NCI-H460 (cell line): ENCODE measurements at places on chromosomes 4 and X.

DNA sequence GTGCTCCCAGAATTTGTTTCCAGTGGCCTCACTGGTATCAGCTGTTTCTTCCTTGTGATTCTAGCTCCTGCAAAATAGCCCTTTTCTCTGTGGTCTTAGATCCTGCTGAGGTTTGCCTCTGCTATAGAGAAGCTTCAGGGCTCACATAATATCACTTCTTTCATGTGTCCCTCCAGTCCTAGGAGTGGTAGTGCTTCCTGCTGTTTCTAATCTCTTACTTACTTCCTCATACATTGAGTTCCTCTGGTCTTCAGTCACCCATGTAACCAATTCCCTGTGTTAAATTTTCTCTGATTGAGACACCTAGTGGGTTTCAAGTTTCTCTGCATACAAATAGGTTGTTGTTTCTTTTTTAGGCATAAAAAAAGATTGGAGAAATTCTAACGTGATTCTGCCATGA, 1567.9 kb downstream of the ARAP2 start:
- no peak for DNase-seq

DNA sequence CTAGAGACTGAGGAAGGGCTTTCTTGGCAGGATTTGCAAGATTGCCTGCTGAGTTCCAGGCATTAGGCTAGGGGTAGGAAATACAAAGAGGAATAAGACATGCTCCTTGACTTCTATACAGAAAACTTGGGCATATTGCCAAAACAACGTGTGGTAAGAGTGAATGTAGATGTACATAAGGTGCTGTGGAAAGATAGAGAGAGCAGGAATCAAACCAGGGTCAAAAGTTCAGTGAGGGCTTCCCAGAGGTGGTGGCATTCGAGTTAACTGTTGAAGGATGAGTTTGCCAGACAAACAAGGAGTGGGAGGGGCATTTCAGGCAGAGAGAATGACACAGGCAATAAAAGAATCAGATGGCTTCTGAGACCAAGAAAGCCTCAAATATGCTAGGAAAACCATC, 187.9 kb downstream of the KDR start:
- no peak for DNase-seq

GRCh38 chrX:135309430-135309923, at the start of gene ETDC:
Gene ETDC (plus strand): TSS chrX:135309480. CDS start chrX:135309480, 0 bp downstream.
- no peak for DNase-seq

GRCh38 chrX:132488180-132488705, 595 bp downstream of the MBNL3 start:
- no peak for DNase-seq

DNA sequence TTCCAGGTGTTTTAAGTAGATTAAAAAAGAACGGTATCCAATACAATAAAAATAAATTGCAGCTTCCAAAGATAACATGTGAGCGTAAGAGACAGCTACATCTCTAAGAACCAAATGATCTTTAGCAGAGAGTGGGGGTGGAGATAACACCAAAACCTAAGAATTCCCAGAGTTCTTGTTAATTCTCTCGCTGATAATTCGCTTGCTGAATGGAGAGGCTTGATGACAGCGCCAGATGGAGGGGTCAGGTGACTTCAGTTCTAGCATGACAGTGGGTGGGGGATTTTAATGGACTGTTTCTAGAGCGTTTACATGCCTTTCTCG, 2.3 kb downstream of the CLCN4 start:
- DNase-seq, result no peak

DNA sequence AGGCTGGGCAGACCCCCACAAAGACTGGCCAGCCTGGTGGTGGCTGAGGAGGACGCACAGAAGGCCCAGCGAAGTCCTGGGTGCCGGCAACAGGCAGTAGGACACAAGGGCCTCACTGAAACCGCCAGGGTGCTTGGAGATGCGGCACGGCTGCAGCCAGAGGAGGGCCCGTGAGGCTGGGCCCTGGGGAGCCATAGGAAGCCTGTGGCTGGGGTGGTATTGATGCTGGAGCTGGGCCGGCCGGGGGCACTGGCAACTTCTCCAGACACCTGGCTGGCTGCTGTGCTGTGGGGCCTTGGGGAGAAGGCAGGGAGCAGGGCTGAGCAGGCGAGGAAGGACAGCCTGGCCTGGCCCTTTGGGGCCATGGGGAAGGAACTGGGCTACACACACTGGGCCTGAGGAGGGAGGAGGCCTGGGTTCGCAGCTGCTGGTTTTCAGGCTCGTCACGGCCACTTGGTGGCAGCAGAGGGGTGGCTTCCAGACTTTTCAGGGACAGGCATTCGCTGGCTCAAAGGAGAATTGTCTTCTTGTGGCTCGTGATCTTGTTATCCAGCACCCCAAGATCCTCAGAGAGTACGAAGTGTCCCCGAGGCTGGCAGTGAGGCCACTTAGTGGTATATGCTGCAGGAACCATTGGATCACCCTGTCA, 37.2 kb downstream of the ATP2B3 start:
- peak; percentile 58 for DNase-seq

DNA sequence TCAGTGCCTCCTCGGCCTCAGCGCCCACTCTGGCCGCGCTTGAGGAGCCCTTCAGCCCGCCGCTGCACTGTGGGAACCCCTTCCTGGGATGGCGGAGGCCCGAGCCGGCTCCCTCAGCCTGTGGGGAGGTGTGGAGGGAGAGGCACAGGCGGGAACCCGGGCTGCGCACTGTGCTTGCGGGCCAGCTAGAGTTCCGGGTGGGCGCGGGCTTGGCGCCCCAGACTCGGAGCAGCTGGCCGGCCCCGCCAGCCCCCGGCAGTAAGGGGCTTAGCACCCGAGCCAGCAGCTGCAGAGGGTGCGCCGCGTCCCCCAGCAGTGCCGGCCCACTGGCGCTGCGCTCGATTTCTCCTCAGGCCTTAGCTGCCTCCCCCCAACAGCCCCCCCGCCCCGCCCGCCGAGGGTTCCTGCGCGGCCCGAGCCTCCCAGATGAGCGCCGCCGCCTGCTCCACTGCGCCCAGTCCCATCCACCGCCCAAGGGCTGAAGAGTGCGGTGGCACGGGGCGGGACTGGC, 1137.0 kb downstream of the PCDH18 start:
- no peak for DNase-seq

- no peak for DNase-seq
Measured at GRCh38 chrX:130658310-130658709, 244.7 kb downstream of the ENOX2 start.

- DNase-seq, result no peak
Measured at GRCh38 chr4:72107456-72107855, 75.7 kb downstream of the NPFFR2 start.

GRCh38 chr4:70613306-70614183, 15.0 kb upstream of the ENAM start:
- no peak for DNase-seq

DNA sequence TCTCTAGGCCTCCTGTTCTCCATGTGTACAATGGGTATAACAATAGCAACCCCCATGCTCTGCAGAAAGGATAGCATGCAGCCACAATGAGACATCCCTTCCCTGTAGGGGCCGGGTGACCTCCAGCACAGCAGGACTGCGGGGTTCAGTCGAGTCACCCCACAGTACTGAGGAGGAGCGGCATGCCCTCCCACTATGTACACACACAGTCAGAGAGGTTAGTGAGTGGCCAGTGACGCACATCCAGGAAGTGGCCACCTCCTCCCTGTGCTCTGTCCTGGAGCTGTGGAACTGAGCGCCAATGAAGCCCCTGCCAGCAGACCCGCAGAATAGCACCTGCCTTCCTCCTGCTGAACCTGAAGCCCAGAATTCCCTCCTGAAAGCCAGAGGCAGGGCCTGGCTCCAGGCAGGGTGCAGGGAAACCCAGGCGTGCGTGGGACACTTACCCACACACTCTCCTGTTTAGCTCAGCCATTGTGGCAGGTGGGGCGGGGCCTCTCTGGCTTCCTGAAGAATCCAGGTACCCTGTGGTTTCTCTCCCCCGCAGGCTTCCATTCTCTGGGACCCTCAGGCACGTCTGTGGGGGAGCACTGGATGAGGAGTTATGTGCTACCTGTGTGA, 50.0 kb downstream of the WFS1 start:
- no peak for DNase-seq

- peak; percentile 13 for DNase-seq
Measured at GRCh38 chrX:150934453-150934852, 36.0 kb upstream of the CD99L2 start.

- DNase-seq, result no peak
Measured at GRCh38 chr4:2867758-2868491, 24.3 kb downstream of the ADD1 start.

DNA sequence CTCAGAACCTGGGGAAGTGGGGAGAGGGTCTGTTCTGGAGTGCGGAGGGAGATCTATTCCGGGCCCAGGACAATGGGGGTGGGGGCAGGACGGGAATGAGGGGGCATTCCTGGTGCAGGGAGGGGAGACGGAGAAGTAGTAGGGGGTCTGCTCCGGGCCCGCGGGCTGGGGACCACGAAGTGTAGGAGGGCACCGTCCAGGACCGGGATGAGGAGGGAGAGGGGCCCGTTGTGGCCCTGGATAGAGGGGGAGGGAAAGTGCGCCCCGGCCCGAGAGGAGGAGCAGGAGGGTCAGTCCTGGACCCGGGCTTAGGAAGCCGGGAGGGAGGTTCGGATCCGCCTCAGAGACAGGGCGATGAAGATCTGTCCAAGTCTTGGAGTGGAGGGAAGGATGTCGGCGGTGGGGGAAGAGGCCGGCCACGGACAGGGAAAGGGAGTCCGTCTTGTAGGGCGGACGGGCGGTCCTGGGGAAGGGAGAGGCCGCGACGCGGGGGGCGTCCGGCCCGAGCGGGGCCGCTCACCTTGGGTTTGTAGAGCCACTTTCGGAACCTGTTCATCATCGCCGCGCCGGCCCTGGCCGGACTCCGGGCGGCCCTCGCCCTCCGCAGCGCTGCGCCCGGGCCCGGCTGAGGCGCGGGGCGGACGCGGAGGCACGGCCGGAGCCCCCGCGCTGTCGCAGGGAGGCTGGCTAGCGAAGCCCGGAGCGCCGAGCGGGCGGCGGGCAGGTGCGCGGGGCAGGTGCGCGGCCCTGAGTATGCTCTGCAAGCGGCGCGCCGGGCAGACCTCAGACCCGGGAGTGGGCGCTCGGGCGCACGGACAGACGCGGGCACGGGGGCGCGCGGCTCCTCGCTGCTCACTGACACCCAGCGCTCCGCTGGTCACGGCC, at the start of gene ZFYVE28:
Gene ZFYVE28, minus strand, starts transcription at position 881 of the 885 bp plus-strand sequence. Its CDS starts 322 bp downstream, at position 559.
- no peak for DNase-seq

- DNase-seq, result no peak
Measured at GRCh38 chr4:184849185-184849584, 23.4 kb upstream of the ACSL1 start.

DNA sequence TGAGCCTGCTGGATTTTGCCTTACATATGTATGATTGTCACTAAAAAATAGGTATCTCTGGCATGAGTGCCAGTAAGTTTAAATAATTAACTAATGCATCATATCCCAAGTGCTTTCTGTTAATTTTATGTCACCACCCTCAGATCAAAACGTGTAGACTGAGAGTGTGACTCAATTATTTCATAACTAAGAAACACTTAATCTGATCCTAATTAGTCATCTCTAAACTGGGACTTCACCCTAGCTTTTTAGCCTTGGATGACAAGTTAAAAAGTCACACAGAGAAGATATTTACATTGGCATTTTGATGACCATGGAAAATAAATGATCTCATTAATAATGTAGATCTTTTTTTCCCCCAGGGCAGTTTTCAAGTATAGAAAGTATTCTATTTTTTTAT, 23.1 kb upstream of the SLC6A14 start:
- no peak for DNase-seq

- no peak for DNase-seq
Measured at GRCh38 chr4:94559351-94559806, 107.6 kb downstream of the PDLIM5 start.

DNA sequence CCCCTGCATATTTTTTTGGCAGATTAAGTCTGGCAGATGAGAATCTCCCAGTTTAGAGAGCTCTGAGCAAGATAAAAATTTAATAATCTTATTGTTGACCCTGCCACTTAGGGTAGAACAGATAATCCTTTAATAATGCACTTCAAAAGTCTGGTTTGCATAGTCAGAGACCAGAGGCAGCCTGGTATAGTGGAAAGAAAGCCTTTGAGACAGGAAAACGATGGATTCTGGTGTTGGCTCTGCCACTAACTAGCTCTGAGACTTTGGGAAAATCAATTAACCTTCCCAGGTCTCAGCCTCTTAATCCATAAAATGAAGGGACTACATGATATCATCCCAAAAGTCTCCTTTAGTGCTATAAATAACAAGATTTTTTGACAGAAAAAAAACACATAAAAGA, 824.5 kb downstream of the STIM2 start:
- no peak for DNase-seq

DNA sequence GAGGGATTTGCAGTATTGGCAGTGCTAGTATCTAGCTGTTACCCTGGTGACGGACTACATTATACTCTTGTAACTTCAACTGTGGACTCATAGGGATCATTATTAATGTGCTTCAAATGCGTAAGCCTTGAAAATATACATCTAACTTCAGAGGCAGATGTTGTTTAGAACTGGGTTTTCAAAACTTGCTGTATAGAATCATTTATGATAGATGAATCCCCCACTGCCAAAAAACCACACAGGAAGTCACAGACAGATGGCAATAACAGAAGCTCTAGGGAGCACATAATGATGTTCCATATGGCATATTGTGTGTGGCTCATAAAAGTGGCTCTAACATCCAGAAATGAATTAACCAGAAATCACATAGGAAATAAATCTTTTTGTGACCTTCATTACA, 62.3 kb upstream of the RELL1 start:
- DNase-seq, result no peak

DNA sequence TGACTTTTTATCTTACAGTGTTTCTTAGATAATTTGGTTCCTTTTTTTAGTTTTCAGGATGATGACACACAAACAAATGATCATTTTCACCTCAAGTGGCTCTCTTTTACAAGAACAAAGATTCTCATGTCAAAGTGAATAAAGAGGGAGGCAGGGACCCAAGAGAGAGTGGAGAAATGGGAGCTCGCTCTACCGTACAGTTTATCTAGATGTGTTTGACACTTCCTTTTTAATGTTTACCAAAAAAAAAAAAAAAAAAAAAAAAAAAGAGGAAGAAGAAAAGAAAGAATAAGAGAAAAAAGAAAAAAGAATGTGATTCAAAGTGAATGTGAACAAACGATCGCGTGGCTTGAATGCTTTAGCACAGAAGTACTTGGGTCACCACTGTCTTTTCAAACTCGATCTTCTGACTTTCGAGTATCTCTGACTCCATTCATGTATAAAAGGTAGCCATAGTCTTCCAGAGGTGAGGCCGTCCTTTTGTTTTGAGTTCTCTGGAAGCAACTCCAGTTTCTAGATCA, 75.6 kb upstream of the GRXCR1 start:
- DNase-seq, result no peak

- no peak for DNase-seq
Measured at GRCh38 chr4:7379719-7380118, 55.0 kb downstream of the PSAPL1 start.

DNA sequence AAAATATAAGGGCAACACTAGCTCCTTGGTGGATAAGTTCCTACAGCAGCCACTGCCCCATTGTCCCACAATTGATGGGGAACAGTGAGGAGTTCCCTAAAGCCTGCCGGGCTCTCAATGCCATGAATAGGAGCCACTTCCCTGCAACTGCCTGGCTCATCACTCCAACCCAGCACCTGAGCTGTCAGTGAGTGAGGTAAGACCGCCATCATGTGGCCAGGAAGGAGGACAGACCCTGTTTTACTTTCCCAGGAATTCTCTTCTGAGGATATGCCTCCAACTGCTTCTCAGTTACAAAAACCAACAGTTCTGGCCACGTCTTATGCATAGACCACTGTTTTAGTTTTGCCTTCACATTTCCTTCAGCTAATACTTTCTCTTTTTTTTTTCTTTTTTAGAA, 45.5 kb downstream of the SRPX start:
- DNase-seq, result peak; percentile 42
